ENCODE measurements at places on chromosomes 3 and 15. TPM values are rescaled to one million over a fixed set of nuclear protein-coding genes. Genes with fewer than 3 reads are reported as not detected.

The EPHB3 gene
- not detected for polyA plus RNA-seq

The QTRT2 gene
- polyA plus RNA-seq, result 12.3 TPM

The IDH3A gene
- 59.7 TPM for polyA plus RNA-seq

The TRH gene
- polyA plus RNA-seq, result not detected

The UBR1 gene
- 26.5 TPM for polyA plus RNA-seq

Data from immature natural killer cell (primary cell).